Stimulated activated CD8-positive, alpha-beta memory T cell treated with anti-CD3 and anti-CD28 coated beads, Interleukin-2, amount 100 ng/mL, for 48 hours (primary cell): ENCODE measurements at places on chromosomes 6 and 20.

GRCh38 chr6:91569071-91569470, 982.2 kb upstream of the MAP3K7 start:
- no peak for DNase-seq

GRCh38 chr20:23406880-23407279, 14.4 kb downstream of the NAPB start:
- no peak for DNase-seq

GRCh38 chr6:89566930-89567629, 71.5 kb downstream of the LYRM2 start:
- no peak for DNase-seq

GRCh38 chr6:35093783-35094182, 47.4 kb downstream of the TCP11 start:
- no peak for DNase-seq

- DNase-seq: no peak
Observed at GRCh38 chr20:62995481-62995880, 11.3 kb downstream of the BHLHE23 start.

GRCh38 chr20:53855733-53856132, 214.7 kb downstream of the BCAS1 start:
- no peak for DNase-seq

DNA sequence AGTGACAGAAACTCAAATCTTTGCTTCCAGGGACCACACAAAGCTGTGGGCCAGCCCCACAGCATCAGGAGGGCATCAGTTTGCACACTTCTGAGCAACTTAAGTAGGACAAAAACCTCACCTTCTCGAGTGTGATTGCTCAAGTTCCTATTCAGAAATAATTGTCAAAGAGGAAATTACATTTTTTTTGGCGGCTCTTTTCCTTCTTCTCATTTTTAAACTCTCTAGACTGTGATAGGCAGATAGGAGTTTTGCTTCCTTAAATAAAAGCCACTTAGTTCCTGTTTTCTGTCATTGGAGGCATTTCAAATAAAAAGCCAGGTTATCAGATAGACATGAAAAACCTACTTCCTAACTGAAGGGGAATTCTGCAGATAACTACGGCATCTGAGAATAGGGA, 11.2 kb upstream of the TAGAP start:
- DNase-seq: no peak

DNA sequence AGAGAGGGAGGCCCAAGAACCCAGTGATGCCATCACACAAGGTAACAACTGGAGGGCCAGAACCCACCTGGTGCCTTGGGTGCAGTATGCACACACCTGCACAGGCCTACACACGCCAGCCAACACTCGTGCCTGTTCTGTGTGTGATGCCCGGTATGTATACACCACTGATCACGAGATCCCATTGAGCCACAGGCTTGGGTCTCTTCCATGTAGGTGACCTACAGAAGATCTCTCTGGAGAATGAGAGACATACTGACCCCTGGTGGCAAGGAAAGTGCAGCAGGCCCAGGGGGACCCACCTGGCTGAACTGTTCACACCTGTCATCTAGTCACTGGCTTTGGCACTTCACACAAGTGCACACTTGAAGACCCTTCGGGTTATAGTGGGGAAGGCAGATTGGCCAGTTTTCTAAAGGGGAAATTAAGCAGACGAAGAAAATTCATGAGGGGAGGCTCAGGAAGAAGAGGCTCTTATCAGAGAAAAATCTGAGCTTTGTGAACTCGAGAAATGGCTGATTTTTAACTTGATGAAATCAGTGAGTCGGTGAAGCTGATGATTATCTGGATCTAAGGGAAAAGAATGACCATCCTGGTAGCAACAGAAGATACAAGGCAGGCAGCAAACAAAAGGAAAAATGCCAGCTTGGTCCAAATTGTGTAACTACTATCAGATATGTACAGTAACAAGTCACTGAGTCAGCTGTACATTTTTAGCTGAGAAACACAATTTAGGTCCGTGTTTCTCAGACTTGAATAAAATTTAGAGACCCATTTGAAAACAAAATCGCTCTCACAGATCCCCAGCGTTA, 69.1 kb upstream of the PBOV1 start:
- peak; percentile 8 for DNase-seq

- DNase-seq: no peak
Observed at GRCh38 chr6:117404548-117404947, 21.2 kb downstream of the ROS1 start.

GRCh38 chr6:82246370-82246769, 1.2 kb downstream of the IBTK start:
- no peak for DNase-seq

DNA sequence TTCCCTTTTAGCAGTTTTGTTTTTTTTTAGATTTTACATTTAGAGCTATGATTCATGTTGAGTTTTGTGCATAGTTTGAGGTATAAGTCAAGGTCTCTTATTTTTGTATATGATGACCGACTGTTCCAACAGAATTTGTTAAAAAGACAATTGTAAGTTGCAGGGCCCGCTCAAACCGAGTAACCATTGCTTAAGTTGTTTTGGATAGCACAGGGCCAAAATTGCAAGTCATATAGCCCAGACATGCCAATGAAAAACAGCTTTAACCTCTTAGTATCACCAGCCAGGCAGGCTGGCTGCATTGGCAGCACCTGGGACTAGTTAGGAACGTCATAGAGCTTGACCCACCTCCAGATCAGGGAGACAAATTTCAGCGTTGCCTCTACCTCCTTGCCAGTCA, 47.3 kb downstream of the PFDN4 start:
- no peak for DNase-seq

DNA sequence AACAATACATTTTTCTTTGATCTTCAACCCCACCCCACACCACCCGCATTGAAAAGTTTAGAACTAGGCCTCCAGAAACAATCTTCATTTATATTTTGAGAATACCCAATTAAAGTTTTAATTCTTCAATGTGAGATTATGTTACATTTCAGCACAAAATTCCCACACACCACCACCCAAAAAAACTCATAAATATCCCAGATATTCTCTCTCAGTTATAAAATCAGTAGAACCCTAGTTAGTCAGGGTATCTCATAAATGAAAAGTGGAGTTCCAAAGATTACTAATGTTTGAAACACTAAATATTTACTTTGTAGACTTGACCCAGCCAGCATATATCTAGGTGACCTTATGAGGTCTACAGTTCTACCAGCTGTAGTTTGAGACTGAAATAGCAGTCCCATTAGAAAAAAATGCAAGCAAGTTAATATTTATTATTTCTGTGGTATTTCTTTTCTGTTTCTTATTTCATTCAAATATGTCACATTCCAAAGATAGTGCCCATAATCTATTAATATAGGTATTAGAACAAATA, 371.0 kb downstream of the TENT5A start:
- DNase-seq: no peak

DNA sequence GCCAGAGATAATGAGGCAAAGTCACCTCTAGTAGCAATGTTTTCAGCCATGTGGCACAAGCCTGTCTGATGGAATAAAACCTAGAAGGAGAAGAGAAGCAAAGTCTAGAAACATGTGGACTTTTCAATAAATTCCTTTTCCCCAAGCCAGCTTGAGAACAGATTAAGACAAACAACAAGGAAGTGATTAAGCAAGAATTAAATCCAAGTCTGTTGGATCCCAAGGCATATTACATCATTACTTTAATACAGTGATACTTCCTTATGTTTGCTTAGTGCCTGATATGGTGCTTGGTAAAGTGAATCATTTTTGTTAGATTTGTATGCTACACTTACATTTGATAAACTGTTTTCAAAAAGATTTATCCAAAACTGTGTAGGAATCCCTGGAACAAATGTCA, 260.3 kb upstream of the FAM83B start:
- no peak for DNase-seq
